ENCODE measurements at places on chromosomes 4 and X. TPM values are rescaled to one million over a fixed set of nuclear protein-coding genes. Genes with fewer than 3 reads are reported as not detected.

- no peak overlapping the region for H3K27ac ChIP-seq
- H3K4me3 ChIP-seq: no peak overlapping the region
Observed at GRCh38 chr4:55018521-55018920, 106.9 kb downstream of the KDR start.

GRCh38 chrX:105114554-105115130, 105.9 kb downstream of the TEX13A start:
- no peaks in the 10 kb centered on the region for H3K4me1 ChIP-seq
- no peak for DNase-seq
- H3K27me3 ChIP-seq: no peaks in the 10 kb centered on the region

DNA sequence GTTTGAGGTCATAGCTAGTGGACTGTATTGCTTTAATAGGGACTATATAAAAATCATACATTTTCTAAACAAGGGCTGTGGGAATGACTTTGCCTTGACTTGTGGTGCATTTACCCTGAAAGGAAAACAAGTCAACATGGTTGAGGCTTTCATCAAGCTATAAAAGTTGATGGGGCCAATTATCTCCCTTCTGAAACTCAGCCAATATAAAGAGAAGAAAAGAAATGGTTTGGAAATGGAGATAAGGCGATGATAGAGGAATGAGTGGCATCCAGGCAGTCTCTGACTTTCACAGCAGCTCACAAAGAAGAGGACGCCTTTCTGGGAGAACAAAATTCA, 118.7 kb downstream of the SMARCA1 start:
- H3K27me3 ChIP-seq: peaks cover 2% of the 10 kb centered on the region
- DNase-seq: no peak
- no peaks in the 10 kb centered on the region for H3K36me3 ChIP-seq
- H3K27ac ChIP-seq: no peak overlapping the region
- H3K4me3 ChIP-seq: no peak overlapping the region

GRCh38 chrX:103584596-103584995, 719 bp upstream of the TCEAL4 start:
- no peak for DNase-seq
- H3K4me3 ChIP-seq: peak overlapping the region; percentile 93
- no peaks in the 10 kb centered on the region for H3K27me3 ChIP-seq
- peaks cover 10% of the 10 kb centered on the region for H3K4me1 ChIP-seq
- H3K27ac ChIP-seq: no peak overlapping the region

GRCh38 chr4:168744021-168744420, 247.2 kb downstream of the PALLD start:
- no peak overlapping the region for H3K4me3 ChIP-seq
- peaks cover 13% of the 10 kb centered on the region for H3K4me1 ChIP-seq
- H3K27me3 ChIP-seq: peaks cover 15% of the 10 kb centered on the region
- no peaks in the 10 kb centered on the region for H3K36me3 ChIP-seq
- DNase-seq: no peak

FDCSP gene
- not detected for total RNA-seq

CTSO gene
- total RNA-seq: 2.8 TPM

SULT1E1 gene
- total RNA-seq: not detected

STATH gene
- not detected for total RNA-seq

HPGDS gene
- not detected for total RNA-seq

Measured in HFFc6 (cell line).